Stimulated activated CD4-positive, alpha-beta T cell treated with anti-CD3 and anti-CD28 coated beads, Interleukin-15, amount 100 ng/mL, for 1 hour (primary cell): ENCODE measurements at places on chromosomes 3 and 15.
A peak's percentile ranks its signal among the peaks of the same experiment; 100 is the strongest.

DNA sequence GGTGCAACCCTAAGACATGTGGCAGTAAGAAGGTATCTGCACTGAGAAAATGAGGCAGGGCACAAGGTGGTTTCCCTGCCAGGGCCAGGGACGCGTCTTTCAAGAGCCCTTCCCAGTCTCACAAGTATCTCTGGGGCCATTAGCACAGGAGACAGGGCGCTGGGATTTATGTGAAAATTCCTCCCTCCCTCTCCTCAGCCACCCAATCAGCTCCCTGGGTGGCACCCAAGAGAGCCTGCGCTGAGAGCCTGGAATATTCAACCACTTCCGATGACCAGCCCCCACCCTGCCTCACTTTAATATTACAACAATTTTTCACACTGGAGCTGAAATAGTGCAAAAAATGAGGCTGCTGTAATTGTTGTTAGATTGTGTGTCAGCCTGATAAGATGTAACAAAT is 26.1 kb downstream of the SEC61A1 start:
- DNase-seq: no peak

- no peak for DNase-seq
Observed at GRCh38 chr3:24220859-24221657, 273.6 kb downstream of the THRB start.

DNA sequence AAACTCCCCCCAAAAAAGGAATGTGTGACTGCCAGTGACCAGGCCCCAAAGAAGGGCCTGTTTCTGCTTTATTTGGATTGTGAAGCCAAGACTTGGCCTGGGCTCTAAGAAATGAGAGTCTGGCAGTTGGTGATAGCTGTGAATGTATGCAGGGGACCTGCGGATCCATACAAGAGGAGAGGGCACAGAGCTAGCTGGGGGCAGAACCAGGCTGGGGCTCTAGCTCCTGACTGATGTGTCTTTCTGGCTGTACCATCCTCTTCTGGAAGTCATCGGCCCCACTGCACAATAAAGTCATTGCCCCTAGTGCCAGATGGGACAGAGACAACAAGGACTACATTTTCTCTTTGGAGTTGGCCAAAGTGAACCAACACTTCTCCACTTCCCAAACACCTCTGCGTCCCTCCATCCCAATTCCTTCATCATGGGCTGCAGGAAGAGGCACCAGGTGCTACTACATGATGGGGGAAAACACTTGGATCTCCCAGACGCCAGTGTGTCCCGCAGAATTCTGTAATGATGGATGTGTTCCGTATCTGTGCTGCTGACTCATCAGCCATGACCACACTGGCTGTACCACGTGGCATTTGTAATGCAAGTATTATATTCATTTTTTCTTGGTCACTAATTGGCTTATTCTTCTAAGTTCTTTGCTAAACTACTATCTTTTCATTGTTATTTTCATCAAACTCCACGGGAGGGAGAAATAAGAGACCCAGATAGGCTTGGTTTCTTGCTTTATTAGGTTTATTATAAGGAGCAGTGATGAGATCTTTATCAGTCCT is 1.7 kb upstream of the PLA2G4F start:
- no peak for DNase-seq

DNA sequence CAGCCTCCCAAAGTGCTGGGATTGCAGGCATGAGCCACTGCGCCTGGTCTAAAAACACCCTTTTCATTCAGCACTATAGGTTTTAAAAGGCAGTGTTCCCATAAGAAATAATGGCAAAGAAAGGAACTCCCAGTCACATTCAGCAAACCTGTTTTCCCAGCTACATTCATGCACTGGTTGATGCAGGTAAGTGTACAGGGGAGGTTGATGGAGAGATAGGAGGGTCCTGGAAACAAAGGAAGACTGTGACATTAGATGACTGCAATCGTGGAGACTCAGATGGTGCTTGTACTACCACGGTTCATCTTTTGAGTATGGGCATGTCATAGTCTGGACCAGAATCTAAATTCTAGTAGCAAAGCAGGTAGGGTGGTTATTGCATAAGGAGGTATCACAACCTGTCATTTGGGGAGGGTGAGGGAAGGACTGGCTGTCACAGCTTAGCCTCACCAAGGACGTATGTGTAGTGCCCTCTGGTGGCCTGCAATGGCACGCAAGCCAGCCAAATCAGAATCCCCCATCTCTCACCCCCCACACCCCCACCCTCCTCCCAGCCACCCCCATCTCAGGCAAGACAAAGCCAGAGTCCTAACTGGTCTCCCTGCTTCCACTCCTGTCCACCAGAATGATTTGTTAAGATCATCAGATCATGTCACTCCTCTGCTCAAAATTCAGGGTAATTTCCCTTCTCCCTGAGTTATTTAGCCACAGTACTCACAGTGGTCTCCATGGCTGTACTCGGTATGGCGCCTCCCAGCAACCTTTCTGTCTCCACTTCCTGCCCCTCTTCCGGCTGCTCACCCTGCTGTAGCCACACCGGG is 28.8 kb upstream of the UBL7 start:
- peak; percentile 58 for DNase-seq

DNA sequence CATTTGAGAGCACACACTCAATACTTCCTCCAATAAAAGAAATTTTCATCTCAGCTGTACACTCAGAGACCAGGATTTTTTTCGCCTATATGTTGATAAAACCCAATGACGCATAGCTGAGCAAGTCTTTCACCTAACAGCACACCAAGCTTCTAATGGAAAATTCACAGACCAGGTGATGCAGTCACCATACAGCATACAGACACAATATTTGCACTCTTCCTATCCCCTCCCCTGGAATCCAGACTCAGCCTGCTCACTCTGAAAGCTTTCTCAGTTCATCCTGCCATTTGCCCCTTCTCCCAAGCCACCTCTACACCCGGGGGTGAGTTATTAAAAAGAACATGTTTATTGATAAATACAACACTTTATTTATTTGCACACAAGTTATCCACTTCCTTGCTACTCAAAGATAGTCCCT is 1.7 kb downstream of the TBC1D5 start:
- no peak for DNase-seq

GRCh38 chr3:181622365-181622764 is 89.4 kb upstream of the SOX2 start:
- no peak for DNase-seq

- no peak for DNase-seq
Observed at GRCh38 chr3:15107075-15107947, 8.4 kb upstream of the RBSN start.

DNA sequence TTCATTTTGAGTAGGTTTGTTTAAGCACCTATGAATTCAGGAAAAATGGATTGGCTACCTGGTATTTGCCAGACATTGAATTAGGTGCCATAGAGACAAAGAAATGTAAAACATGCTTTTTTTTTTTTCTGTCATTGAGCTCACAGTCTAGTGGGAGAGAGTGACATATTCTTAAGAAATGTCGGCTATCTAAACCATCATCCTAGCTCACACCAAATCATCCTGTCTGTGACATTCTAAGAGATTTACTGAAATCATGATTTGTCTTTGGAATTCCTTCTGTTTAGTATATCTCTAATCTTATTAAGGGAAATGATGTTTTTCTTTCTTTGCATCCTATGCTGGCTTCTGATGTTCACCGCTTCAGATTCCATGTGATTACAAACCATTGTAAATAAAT is 59.5 kb upstream of the STXBP5L start:
- DNase-seq: no peak

GRCh38 chr3:28099296-28099695 is 142.1 kb upstream of the CMC1 start:
- DNase-seq: no peak

DNA sequence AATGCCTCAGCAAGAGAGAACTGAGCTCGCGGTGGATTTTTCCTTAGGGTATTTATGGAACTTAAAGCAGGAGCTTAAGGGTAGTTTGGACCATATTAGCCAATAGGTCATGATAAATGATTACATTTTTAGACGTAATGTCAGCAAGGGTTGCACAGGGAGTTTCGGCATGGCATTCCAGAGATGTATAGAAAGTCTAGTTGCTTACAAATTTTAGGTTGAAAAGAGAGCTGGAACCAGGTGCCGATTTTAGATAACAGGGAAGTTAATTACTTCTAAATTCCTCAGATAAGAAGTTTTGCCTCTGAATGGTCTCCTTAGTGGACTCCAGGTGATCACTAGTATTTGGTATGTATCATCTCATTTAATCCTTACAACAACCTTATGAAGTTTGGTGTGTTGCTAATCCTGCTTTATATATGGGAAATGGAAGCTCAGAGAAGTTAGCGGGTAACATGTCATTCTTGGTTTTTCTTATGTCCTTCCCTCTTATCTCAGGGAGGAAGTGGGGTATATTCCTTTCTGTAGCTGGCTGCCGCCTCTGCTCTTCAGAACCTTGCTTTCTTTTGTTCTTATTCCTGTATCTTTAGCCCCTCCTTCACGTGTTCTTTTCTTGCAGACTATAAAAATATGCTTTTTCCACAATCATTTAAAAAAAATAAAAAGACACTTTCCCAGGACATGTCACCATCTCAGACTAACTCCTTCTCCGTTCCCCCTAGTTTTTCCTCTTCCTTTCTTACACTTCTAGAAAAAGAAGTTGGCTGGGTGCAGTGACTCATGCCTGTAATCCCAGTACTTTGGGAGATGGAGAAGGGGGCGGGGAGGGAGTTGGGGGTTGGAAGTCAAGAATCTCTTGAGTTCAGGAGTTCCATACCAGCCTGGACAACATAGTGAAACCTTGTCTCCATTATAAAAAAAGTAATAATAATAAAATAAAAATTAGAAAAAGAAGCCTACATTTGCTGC is 25.7 kb downstream of the IQGAP1 start:
- DNase-seq: no peak

GRCh38 chr3:72887705-72888545 is at the start of gene GXYLT2:
TSS of gene GXYLT2 (plus strand) at chr3:72888046. CDS start at chr3:72888234, 188 bp downstream.
- no peak for DNase-seq

- no peak for DNase-seq
Observed at GRCh38 chr3:190076136-190076535, 44.6 kb downstream of the P3H2 start.

DNA sequence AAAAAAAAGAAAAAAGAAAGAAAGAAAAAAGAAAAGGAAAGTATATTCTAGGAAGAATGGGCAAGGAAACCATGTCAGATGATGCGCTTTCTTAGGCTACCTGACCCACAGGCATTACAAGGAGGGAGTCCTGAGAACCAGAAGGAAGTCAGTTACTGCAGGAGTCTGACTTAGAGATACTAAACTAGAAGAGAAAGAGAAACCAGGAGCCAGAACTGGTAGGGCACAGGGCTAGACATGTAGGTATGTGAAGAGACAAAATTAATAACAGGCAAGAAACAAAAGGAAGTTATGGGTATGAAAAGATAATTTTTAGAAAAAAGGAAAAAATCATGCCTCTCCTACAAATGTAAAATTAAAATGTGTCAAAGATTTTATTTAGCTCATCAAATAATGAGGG is 63.3 kb upstream of the LRRN1 start:
- DNase-seq: no peak

DNA sequence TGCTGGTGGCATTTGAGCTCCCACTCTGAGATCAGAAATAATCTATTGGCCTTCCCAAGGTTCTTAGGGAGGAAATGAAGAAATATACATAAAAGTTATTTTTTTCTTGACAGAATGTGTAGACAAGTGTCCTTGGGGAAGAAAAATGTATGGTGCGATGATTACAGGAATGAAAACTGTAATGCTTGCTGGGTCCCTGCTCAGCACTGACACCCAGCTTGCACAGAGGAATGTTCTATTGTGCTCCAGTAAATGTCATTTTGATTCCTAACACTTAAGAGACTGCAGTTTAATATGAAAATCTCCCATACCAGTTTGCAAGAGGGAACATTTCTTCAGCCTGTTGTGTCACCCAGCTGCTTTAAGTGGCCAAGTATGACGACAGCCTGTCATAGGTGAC is 271.3 kb upstream of the TPM1 start:
- no peak for DNase-seq

DNA sequence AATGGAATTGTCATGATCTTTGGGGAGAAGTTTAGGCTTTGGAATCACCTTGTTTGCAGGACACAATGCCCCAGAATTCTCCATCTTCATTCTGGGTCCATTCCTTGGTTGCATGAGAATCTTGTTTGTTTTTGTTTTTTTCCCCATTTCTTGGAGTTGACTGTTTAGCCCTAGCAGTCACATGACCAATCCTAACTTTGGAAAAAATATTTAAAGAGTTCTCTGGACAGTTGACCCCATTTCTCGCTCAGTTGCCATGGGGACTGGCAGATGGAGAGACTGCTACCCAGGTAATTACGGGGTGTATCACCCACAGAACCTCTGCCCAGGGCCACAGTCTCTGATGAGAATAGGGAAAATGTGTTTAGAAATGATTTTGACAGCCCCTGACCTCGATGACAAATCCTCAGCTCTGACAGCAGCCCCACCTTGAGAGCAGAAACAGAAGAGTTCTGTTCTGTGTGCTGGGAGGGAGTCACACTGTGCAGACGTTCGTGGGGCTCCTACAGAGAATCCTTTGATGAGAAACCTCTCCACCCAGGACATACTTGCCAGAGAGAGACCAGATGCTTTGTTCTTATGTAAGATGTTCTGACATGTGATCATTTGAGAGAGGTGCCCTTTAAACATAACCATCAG is 57.7 kb downstream of the IL16 start:
- no peak for DNase-seq

DNA sequence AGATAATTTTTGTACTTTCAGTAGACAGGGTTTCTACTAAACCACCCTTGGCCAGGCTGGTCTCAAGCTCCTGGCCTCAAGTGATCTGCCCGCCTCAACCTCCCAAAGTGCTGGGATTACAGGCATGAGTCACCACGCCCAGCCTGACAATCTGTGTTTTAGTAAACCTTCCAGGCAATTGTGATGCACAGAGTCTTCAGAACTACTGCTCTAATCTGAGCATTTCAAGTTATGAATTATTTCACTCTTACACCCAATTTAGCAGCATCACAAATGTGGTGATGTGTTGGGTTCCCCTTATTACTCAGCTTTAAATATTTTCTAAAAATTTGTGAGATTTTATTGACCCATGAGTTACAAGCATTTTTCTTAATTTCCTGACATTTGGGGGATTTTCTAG is 94.4 kb downstream of the ULK4 start:
- DNase-seq: no peak
